ENCODE measurements at places on chromosomes 2 and 18.

DNA sequence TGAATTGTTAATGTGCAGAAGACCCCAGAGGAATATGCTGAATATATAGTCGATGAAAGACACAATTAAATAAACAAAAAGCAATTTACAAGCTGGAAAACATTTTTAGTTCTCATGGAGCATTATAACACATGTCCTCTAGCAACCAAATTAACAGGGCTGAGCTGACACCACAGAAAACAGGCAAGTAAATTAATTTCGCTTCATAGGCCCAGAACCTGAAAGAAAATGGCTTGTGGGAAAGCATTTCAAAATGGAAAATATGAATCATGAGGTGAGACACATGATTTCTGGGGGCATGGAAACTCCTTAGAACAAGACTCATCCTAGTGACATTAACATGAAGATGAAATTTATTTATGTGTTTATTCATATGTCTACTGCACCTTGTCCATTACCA, 25.0 kb upstream of the RNF152 start:
- DNase-seq, result no peak

GRCh38 chr2:70043252-70043875, 43.9 kb upstream of the PCBP1 start:
- no peak for DNase-seq

DNA sequence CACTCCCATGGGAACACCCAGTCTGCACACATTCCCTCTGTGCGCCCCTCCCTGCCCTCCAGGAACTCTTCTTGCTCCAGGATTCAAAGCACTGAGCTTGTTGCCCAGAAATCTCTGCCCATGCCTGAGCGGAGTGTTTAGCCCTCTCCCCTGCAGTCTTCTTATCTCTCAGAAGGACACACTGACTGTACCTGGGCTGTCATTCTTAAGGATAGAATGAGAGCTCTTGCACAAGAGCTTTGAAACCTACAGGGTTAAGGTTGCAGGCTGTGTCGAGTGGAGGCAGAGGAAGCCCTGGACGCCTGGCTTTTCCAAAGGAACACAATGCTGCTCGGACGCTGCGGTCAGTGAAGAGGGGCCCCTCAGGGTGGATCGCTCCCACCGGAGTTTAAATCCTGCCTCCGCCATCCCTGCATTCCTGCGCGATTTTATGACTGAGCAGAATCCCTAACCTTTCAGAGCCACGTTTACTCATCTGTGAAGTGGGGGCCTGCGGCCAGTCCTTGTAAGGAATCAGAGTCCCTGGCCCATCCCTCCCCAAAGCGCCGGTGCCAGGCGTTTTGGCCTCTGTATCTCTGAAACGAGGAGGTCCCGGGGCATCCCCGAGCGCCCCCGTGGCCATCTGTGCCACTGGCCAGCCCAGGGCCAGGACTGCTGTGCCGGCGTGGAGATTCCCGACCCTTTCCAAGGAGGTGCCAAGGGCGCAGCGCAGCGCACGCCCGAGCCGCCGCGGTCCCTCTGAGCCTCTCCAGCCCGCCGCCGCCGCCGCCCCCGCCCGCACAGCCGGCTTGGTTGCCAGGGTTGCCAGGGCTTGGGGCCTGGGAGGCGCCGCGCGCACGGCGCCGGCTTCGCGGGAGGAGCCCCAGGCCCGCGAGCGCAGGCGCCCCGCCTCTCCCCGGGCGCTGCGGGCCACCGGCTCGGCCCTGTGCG, 58.9 kb downstream of the FAM168B start:
- no peak for DNase-seq

DNA sequence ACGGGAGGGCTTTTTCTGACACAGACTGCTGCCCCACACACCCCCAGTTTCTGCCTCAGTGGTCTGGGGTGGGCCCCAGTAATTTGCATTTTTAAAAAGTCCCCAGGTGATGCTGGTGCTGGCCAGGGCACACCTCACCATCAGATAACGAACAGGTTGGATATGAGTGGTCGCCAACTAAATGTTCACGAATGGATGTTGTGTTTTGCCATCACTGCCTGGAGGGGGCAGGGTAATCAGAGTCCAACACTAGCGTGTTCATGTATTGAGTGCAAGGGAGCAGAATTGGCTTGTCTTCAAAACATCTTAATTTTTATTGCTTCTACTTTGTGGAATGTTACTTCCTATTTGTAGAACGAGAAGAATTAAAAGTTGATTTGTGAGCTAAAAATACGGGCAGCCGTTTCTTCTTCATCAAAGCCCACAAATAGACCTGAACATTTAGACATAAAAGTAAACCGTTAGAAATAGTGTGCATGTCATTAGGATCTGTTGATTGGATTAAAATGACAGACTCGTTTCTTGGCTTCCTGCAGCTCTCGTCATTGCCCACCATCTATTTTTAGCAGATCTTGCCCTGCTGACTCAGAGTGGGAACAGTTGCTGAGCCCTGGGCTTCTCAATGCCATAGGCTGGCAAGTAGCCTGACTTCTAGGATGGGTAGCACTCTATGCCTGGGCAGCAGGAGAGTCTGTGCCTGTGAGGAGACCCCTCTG, 45.2 kb downstream of the NCK2 start:
- no peak for DNase-seq

- no peak for DNase-seq
Observed at GRCh38 chr2:64288321-64289193, 144.3 kb upstream of the PELI1 start.
